ENCODE measurements at places on chromosomes 1 and 21.
A peak's percentile ranks its signal among the peaks of the same experiment; 100 is the strongest.

DNA sequence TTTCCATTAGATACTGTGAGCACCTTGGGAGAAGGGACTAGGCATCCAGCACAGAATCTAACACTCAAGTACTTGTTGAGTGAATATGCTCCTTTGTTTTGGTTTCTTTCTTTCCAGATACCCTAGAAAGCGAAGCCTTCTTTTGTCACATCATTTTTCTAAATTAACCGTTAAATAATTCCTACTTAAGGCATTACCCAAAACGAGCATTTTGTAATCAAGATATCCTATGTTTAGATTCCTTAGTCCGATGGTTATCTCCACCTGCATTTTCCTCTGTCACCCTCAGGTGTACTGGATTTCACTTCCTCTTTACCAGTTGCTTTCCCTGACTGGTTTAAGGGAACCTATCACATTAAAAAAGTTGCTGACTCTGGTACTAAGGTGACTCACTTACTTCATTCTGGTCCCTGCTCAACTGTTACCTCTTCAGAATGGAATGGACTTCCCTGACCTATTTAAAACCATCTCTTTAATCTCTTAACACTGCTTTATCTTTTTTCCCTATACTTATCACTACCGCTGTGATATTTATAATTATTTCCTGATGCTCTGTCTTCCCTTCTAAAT lies 3.2 kb downstream of the B3GALNT2 start:
- DNase-seq, result no peak

DNA sequence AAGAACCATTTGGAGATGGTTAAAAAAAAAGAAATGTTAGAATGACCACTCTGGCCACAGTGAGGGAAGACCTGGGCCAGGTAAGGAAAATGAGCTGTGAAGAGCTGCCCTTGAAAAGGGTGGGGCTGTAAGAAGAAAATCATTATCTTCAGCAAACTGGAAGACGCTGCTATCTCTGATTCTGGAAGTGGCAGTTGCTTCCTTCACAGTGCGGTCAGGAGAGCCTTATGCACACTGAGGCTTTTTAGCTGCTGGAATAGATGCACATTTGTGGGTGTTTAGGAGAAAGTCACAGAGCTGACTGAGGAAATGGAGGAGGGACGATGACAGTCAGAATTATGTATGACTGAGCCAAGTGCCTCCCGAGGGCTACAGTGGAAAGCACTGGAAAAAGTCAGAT lies 91.6 kb downstream of the TBX19 start:
- DNase-seq, result peak; percentile 80

DNA sequence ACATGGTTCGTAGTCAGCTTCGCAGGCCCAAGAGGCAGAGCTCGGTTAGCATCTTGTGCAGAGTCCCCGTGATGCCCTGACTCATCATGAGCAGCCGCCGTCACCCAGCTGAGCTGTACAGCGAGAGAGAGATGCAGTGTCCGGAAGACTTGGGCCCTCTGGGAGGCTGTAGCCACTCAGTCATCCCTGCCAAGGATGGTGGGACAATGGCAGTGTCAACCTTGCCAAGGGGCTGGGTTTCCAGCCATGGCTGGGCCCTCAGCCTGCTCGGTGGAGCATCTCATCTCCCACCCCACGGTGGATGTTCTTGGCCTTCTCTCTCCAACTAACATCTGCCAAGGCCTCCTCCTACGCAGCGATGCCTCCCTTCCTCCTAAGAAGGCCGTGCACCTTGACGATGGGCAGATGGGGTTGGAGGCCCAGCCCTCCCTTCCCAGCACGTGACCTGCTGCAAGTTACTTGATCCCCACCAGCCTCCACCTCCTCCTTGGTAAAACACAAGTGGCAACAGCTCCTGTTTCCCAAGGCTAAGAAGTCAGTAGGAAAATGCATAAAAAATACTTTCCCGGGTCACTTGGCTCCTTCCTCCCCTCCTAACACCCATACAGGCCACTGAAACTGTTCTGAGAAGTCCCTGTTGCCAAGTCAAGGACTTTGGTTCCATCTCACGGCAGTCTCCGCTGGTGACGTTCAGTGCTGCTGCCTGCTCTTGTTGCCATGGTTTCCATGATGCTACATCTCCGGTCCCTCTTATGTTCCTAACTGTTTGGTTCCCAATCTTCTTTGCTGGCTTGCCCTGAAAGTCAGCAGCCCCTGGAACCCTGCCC lies 384.7 kb upstream of the VAMP3 start:
- no peak for DNase-seq

DNA sequence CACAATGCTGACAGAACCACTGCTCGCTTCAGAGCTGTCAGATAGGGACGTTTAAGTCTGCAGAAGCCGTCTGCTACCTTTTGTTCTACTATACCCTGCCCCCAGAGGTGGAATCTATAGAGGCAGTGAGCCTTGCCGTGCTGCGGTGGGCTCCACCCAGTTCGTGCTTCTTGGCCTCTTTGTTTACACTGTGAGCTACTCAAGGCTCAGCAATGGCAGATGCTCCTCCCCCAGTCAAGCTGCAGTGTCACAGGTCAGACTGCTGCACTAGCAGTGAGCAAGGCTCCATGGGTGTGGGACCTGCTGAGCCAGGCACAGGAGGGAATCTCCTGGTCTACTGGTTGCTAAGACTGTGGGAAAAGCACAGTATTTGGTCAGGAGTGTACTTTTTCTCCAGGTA lies 47.1 kb downstream of the LEPR start:
- DNase-seq, result peak; percentile 56

- DNase-seq, result peak; percentile 56
Measured at GRCh38 chr1:33302325-33302724, 18.6 kb downstream of the A3GALT2 start.

GRCh38 chr1:196142111-196142640 lies 466.1 kb downstream of the KCNT2 start:
- DNase-seq, result no peak

GRCh38 chr1:75600781-75601180 lies 10.1 kb downstream of the SLC44A5 start:
- no peak for DNase-seq

- no peak for DNase-seq
Measured at GRCh38 chr1:154938604-154939399, 2.3 kb upstream of the PMVK start.

DNA sequence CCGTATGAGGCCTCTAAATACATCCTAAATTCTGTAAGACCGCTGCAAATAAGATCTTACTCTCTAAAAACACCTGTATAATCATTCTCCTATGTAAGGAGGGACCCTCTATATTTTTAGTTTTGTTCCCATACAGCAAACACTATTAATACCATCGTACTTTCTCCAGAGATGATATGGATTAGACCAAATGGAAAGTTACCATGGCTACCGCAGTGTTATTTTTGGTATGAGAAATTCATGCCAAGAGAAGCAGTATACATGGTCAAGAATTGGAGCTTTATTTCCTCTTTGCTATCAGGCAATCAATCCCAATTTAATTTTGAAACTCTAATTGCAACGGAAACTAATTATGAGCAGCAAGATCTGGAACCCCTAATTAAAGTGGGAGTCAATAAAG lies 70.0 kb downstream of the BCAR3 start:
- no peak for DNase-seq

- DNase-seq, result no peak
Measured at GRCh38 chr1:117106478-117106877, 15.1 kb downstream of the TRIM45 start.

- DNase-seq, result no peak
Measured at GRCh38 chr1:224959115-224959514, 29.6 kb downstream of the DNAH14 start.

DNA sequence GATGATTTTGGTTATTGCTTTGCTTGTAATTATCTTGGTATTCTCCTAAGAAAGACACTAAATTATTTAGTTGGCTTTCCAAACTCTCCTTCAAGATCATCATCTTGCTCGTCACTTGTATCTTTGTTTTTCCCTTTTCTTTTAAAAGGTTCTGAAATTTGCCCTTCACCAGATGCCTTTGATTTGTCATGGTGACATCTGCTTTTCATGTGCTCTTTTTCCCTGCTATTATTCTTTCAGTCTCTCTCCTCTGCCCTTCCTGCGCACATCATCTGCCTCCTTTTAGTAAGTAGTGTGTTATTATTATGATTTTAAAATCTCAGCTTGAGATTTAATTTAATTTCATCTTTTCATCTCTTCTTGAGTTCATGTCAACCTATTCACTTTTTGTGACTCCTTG lies 92.1 kb downstream of the BACH1 start:
- DNase-seq, result no peak

GRCh38 chr1:155083052-155083541 lies 4.5 kb downstream of the EFNA3 start:
- no peak for DNase-seq

DNA sequence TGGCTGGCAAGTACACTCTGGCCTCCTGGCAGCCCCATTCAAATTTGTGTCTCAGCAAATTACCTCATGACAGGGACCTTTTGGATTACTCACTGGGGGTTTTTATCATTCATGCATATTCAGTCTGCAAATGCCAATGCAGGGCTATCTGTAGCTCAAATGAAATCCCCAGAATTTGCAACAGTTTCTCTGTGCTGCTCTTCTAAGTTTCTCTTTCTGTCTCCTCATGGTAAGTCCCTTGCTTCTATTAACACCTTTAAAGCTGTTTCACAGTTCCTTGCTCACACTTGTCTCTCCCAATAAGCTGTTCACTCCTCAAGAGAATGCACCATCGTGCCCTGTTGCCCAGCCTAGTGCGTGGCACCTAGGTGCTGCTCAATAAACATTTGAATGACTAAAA lies 3.3 kb upstream of the FAM78B start:
- DNase-seq, result no peak

DNA sequence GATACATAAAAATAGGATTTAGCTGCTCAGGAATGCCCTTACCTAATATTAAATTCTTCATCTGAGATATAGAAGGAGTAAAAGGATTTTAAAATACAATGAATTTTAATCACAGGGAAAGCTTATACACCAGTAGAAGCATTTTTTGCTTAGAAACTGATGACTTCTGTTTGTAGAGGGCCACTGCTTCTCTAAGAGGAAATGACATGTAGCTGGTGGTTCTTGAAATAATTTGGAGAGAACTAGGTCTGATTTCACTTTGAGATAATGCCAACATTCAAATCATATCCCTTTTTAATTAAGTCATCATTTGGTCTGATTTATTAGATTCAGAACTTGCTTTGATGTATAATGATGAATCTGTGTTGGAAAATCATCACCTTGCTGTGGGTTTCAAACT lies 166.6 kb upstream of the SGIP1 start:
- no peak for DNase-seq

- no peak for DNase-seq
Measured at GRCh38 chr1:37809942-37810341, 1.9 kb upstream of the YRDC start.

GRCh38 chr1:101260556-101261350 lies 23.9 kb downstream of the S1PR1 start:
- no peak for DNase-seq

DNA sequence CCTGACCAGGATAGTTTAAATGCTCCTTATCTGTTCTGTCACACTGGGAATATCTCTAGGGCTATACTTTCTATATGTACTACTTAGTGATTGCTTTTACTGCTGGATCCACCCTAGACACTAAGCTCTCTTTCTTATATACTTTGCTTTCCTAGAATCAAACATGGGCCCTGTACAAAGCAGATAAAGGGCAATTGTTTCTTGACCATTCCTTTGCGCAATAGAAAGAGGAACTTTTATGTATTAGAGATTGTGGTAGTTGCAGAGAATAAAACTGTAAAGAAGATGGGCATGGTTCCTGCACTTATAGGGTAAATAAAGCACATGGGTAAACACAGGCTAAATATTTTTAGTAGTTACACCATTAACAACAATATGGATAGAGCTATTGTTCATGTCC lies 58.8 kb downstream of the ATP6V1G3 start:
- DNase-seq, result no peak

- DNase-seq, result no peak
Measured at GRCh38 chr1:63774617-63775417, 1.0 kb downstream of the ROR1 start.

DNA sequence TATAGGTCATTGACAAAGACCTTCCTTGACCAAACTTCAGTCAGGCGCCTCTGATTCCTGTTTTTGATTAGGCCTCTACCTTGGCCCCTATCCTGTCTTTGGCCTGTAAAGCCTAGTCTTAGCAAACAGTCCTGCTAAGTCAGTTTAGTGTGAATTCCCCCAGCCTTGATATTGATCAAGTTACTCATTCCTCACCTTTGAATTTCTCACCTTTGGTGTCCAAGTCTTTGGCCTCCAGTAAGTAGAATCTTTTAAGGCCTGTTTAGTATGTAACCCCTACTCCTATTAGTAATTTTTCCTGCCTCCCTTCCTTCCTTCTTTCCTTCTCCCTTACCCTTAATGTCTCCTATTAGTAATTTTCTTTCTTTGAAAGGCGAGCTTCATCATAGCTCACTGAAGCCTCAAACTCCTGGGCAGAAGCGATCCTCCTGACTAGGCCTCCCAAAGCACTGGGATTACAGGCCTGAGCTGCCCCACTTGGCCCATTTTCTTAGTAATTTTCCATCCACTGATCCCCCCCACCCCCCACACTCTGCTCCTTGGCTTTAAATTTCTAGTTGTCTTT lies 13.0 kb upstream of the ZNF692 start:
- DNase-seq, result no peak

- DNase-seq, result no peak
Measured at GRCh38 chr1:206468571-206468970, 1.7 kb upstream of the IKBKE start.

DNA sequence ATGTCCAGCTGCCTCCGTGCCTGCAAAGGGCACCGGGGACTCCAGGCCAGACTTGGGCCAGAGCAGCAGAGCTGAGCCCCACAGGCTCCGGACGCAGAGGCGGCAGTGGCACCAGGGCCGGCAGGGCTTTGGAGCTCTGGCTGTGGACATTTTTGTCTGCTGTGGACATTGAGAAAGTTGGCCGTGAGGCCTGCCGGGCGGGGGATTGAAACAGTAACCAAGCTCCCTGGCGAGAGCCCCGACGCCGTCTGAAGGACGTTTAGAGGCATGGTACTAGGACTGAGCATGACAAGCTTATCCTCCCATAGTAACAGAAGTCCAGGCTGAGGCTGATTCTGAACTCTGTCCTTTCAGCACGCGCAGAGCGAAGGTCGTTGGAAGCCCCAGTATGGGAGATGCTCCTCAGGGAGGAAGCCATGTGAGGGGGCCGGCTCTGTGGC lies 323.8 kb downstream of the AMY1C start:
- no peak for DNase-seq

GRCh38 chr1:2894381-2895041 lies 93.0 kb upstream of the TTC34 start:
- no peak for DNase-seq

DNA sequence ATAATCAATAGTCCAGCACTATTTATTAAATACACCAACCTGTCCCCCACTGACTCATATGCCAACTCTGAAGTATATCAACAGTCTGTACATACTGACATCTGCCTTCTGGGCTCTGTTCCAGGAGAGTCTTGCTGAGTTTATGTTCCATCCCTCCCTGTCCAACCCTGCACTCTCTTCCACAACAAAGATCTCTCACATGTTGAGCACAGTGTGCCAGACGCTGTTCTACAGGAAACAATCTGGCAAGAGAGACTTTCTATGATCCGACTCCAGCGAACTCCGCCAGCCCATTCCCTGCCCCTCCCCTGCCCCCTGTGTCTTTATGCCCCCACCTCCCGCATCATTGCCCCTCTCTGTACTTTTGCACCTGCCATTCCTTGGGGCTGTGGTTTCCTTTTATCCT lies 3.4 kb downstream of the LACTBL1 start:
- DNase-seq, result no peak

GRCh38 chr1:1419813-1420653 lies 1.0 kb downstream of the ANKRD65 start:
- DNase-seq, result no peak
